ENCODE measurements at places on chromosomes 7 and 10.

DNA sequence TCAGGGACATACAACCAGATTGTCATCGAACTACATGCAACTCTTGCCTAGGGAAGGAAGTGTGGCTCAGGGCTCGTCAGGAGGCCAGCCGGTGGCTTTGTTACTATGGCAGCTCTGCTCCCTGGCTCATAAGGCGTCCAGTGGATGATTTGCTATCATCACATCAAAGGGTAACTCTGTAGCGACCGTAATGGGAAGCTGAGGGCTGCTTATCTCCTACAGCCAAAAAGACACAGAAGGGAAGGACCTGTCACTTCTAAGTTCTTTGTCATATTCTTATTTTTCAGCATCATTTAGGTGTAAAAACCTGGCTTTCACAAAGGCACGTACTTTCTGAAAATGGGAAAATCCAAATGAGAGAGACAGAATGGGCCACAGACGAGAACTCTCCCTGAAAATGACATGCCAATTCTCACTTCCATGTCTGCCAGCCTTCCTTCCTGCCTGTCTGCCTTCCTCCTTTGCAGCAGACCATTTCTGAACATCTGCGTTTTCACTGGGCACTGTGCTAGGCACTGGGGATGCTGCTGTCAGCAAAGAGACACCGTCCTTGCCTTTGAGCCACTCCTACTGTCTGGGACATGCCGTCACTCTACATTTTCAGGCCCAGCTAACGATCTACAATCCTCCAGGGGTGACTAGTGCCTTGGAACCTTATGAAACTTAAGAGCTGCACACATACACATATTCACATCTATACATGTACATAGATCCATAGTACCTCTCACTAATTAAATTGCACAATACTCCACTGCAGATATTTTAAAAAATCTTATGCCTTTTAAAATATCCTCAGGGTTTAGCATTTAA lies 26.9 kb downstream of the ENKUR start:
- DNase-seq = no peak

DNA sequence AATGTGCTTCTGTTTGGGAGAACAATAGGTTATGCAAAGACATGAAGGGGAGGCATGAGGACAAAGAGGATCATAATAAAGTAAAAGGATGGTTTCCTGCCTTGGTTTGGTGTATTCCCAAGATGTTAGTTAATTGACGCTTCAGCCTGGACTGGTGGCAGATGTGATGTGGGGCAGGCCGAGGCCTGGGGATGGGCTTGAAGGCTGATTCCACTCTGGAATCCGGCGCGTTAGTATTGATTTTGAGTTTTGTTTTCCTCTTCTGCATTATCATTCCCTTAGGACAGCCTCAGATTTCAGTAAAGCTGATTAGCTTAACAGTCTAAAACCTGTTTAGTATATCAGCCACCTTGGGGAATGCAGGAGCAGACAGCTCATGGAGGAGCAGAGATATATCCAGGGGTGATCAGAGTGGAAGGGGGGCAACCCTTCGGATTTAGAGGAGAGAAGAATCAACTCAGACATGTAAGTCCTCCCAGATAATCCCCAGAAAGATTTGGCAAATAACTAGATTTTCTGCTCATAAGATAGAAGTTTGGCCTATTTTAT lies 159.8 kb upstream of the MTPN start:
- DNase-seq = no peak

GRCh38 chr7:83677180-83677866 lies 28.4 kb upstream of the SEMA3E start:
- no peak for DNase-seq

GRCh38 chr7:1915956-1916600 lies 246.0 kb downstream of the ELFN1 start:
- no peak for DNase-seq

DNA sequence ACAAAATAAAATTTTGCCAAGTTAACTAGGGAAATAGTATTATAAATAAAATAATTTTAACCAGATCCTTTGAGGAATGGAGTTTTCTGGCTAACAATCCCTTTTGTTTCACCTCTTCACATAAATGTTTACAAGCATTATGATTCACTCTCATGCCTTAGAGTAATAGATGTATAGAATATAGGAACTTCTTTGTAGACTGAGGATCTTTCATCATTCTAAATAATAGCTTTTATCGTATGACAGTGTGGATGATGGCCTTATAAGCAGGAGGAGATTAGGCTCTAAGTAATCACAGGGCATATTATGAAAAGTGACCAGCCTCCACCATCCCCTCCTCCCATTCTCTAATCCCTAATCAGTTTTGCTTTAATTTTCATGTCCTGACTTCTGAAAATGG lies 13.5 kb downstream of the ING3 start:
- no peak for DNase-seq

- DNase-seq = peak; percentile 65
Observed at GRCh38 chr10:101012525-101013364, 13.1 kb downstream of the LZTS2 start.

DNA sequence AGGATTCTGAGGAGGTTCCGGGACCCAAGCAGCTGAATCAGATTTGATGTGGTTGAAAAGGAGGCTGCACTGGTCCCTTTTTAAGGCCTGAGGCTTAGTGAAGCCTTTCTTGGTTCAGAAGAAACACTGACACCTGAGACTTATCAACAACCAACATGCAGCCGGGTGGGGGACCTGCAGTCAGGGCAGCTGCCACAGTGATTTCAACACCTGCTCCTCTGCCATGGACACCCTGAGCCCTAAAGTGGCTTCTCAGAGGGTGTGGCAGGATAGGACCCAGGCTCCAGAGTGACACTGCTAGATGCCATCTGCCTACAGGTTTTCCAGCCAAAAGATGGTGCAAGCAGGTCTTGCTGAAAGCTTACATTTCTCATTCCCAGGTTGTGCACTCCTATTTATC lies 99.3 kb downstream of the COL13A1 start:
- no peak for DNase-seq

GRCh38 chr7:41097501-41097900 lies 605.4 kb downstream of the INHBA start:
- DNase-seq = no peak

GRCh38 chr7:108124820-108125219 lies 5.3 kb downstream of the LAMB4 start:
- no peak for DNase-seq

DNA sequence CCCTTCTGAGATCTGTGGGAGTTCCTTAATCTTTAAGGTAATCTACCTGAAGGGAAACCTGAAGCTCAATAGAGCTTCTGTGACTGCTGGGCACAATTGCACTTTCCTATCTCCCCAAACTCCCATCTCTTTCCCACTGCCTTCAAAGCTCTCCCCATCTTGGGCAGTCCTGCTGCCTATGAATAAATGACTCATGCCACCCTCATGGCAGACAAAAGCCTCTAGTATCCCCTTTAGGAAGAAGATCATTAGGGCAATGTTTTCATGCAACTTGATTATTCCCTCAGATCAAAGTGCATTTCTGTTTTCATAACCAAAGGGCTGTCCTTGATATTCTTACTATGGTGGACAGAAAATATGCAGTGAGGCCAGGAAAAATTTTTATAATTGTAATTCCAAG lies 704.9 kb upstream of the LRRN3 start:
- no peak for DNase-seq

- DNase-seq = no peak
Observed at GRCh38 chr7:1249731-1250130, 17.1 kb downstream of the UNCX start.

DNA sequence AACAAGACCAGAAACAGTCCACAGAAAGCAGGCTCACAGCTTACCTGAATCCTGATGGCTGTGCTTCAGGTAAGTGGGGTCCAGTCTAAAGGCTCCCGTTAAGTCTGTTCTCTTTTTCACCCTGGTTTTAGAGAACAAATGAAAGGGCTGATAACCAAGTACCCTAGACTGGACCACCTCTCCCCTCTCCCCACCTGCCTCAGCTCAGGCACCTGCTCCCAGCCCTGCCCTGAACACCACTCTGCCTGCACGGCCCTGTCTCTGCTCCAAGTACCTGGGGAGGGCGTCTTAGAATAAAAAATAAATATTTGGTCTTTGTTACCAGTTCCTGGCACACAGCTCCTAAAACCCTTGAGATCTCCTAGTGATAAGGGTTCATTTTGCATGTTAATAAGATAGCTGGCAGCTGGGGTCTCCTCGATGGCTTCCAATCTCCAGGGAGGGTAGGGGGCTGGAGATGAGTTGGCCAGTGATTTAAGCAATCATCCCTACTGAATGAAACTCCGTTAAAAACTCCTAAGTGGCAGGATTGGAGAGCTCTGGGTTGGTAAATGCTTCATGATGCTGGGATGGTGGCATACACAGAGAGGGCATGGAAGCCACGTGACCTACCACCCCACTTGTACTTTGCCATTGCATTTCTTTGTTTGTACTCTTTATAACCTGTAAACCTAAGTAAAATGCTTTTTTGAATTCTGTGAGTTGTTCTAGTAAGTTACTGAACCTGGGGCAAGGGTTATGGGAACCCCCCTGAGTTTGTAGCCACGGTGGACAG lies 29.8 kb upstream of the FIGNL1 start:
- DNase-seq = no peak

GRCh38 chr10:9010931-9011670 lies 956.6 kb downstream of the GATA3 start:
- no peak for DNase-seq

GRCh38 chr10:33414841-33415240 lies 80.4 kb upstream of the NRP1 start:
- DNase-seq = no peak

DNA sequence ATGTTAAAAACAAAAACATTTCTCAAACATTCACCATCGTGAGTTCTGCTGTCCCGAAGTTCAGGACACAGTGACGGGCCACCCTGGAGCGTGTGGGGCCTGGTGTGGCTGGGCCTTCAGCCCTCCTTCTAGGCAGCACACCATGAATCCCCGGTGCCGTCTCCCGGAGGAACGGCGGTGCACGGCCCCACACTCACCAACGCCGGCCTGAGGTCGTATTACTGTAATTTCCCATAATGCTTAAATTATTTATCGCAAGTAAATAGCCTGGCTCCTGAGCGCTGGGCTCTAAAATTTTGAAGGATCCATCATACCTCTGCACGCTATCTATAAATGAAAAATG lies 1.4 kb downstream of the STK32C start:
- no peak for DNase-seq

- DNase-seq = no peak
Observed at GRCh38 chr7:137578541-137578940, 235.0 kb upstream of the PTN start.

GRCh38 chr7:68839014-68839413 lies 759.3 kb upstream of the AUTS2 start:
- DNase-seq = no peak

GRCh38 chr7:43612128-43612527 lies 29.2 kb downstream of the STK17A start:
- DNase-seq = no peak

GRCh38 chr10:124649214-124649613 lies 95.0 kb downstream of the FAM53B start:
- no peak for DNase-seq

DNA sequence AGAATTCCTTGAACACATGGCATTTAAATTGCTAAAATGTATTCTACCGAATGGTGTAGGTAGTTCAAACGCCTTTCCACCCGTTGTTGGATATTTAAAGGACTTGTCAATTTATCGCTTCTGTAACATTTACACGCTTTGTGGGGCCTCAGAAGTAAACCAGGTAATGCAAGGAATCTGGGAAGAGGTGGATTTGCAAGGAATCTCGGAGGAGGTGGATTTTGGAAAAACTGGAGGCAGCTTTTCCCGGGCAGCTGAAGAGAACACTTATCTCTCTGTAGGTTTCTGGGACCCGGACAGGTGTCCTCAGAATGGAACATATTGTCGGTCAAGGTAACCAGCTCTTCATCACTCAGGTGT lies 592 bp upstream of the MAPK8 start:
- no peak for DNase-seq

DNA sequence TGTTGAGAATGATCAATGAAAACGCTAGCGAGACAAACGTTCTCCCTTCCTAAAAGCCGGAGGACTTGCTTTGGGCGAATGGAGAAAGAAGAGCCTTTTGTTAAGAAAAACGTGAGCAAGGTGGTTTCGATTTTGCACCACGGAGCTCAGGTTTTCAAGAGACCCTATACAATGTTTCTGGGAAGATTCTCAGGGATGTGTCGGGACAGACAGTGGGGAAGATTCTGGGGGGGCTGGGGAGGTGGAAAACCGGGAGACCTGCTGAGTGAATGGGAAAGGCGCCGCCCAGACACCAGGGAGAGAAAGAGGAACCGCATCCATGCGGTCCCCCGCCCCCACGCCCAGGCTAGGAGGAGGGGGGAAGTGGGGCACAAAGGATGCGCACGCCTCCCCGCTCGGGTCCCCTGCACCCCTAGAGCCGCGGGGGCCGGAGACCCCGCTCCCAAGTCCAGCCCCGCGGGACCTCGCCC lies 745 bp downstream of the YWHAG start:
- peak; percentile 61 for DNase-seq

GRCh38 chr7:110186334-110186733 lies 904.6 kb upstream of the LRRN3 start:
- no peak for DNase-seq

DNA sequence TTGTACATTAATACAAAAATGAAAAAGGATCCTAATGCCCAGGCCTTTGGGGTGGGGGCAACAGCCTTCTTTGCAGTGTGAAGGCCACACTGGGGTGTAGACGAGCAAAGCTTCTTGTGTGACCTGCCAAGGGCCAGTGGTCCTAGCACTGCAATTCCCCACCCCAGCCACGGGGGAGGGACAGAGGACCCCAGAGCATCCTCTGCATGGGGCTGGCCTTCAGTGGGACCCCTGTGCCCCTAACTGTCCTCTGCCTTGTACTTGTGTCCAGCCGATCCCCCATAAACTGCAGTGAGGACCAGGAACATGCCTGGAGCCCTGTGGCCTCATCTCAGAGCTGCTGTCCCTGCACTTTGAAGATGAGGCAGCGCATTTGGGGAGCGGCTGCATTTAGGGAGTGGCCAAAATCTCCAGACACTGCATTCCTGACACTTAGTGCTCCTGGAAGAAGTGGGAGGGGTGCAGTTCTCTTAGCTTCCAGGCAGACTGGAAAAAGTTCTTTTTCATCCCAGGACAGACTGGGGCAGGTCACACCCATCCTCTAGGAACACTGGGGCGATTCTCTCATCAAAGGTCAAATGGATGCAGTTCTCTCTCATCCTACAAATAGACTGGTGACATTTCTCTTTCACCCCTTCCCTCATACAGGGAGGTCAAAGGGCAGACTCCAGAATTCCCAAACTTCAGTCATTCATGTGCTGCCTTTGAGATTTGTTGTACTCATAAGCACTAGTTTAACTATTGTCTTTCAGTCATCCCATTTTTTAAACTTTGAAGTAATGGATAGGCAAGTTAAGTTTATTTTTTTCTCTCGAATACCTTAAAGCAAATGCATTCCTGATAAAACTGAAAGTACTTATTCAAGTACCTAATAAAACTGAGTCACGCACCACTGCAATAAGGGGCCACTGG lies 922 bp upstream of the MYO1G start:
- no peak for DNase-seq

- DNase-seq = no peak
Observed at GRCh38 chr10:29546773-29547313, 87.9 kb downstream of the SVIL start.

DNA sequence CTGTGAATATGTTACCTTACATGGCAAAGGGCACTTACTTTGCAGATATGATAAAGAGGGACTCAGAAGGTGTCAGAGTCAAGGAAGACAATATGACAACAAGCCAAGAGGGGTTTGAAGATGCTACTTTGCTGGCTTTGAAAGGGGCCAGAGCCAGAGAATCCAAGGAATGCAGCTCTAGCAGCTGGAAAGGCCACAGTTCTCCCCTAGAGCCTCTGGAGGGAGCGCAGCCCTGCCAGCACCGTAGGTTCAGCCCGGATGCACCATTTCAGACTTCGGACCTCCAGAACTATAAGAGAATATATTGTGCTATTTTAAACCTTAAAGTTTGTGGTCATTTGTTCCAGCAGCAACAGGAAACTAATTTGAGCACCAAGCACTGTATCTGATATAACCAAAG lies 32.9 kb upstream of the WDR11 start:
- DNase-seq = no peak

- no peak for DNase-seq
Observed at GRCh38 chr10:52334595-52334994, 20.5 kb downstream of the DKK1 start.

All from NCI-H2081 (cell line).